ENCODE measurements at places on chromosomes 5 and 9. TPM values are rescaled to one million over a fixed set of nuclear protein-coding genes. Genes with fewer than 3 reads are reported as not detected.

GRCh38 chr9:122042056-122042455 is 51.1 kb downstream of the TTLL11 start:
- no peak overlapping the region for H3K27ac ChIP-seq
- no peak overlapping the region for H3K4me3 ChIP-seq
- H3K4me1 ChIP-seq, result no peaks in the 10 kb centered on the region
- H3K36me3 ChIP-seq, result no peaks in the 10 kb centered on the region

GRCh38 chr5:142958944-142959682 is 188.9 kb downstream of the ARHGAP26 start:
- no peak overlapping the region for H3K27ac ChIP-seq
- H3K4me3 ChIP-seq, result no peak overlapping the region
- H3K36me3 ChIP-seq, result no peaks in the 10 kb centered on the region
- no peaks in the 10 kb centered on the region for H3K4me1 ChIP-seq
- H3K27me3 ChIP-seq, result no peaks in the 10 kb centered on the region
- DNase-seq, result no peak

DNA sequence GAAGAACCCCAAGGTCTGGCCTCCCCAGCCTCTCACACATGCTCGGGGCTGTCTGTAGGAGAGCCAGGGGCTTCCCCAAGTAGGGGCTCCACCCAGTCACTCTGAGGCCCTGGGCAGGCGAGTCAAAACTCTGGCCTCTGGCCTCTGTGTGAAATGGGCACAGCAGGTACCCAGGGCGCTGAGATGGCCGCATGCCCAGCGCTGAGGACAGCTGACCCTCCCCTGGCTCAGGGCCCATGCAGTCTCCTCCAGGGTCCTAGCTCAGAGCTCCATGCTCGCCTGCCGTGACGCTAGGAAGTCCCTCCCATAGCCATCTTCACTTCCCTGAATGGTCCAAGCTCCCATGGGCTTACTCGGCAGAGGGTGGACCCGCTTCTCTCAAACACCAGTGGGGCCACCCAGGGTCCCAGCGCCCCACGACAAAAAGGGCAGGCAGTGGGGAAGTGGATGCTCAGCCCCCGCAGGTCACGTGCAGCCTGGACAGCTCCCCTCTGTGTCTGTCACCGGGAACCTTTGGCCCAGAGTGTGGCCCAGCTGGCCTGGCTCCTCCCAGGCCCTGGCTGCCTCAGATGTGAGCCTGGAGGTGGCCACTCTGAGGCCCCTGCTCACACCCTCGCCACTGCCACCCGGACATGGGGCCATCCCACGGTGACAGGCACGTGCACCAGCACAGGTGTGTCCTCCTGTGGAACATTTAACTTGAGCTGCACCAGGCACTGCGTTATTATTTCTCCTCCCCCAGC is 12.2 kb upstream of the VAV2 start:
- no peaks in the 10 kb centered on the region for H3K4me1 ChIP-seq
- no peak overlapping the region for H3K4me3 ChIP-seq
- no peaks in the 10 kb centered on the region for H3K27me3 ChIP-seq
- H3K36me3 ChIP-seq, result no peaks in the 10 kb centered on the region
- no peak overlapping the region for H3K27ac ChIP-seq

GRCh38 chr5:140345919-140346347 is 470 bp downstream of the HBEGF start:
- peak; percentile 85 for DNase-seq
- peak overlapping the region; percentile 59 for H3K4me3 ChIP-seq
- no peaks in the 10 kb centered on the region for H3K4me1 ChIP-seq
- no peaks in the 10 kb centered on the region for H3K36me3 ChIP-seq

GRCh38 chr9:16342246-16343020 is 528.0 kb downstream of the BNC2 start:
- peaks cover 24% of the 10 kb centered on the region for H3K4me1 ChIP-seq
- no peak overlapping the region for H3K27ac ChIP-seq
- DNase-seq, result no peak
- no peaks in the 10 kb centered on the region for H3K36me3 ChIP-seq
- no peaks in the 10 kb centered on the region for H3K27me3 ChIP-seq

DNA sequence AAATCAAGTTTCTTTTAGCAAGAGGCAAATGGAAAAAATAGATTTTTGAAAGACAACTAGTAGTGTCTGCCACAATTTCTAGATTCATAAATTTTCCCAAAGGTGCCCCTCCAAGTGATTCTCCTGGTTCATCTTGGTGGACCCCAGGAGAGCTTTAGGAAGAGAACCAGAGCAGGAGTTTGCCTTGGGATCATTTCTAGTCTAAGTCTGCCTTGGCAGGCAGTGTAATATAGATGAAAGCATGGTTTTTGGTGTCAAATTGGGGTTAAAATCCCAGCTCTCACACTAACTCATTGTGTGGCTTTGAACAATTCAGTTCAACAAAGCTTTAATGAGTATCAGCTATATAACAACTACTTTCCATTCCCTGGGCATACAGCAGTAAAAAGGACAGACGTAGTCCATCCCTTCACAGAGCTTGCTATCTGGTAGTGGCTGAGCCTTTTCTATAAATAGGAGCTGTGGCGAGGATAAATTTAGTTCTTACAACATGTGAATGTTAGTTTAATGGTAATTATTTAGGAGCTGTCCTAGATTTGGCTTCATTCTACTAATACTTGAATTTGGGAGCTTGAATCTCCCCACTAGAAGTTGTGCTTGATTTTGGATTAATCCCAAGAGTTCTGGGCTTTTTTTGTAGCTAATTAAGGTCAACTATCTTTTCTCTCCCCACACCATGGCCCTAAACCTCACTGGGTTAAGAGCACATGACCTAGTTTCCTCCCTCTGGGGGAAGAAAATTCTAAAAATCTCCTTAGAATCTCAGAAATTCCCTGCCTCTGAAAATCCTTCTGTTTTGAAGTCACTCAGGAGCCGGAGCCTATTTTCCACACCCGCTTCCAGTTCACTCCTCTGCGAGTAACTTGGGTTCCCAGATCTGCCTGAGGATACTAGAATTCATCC is 197.8 kb downstream of the PCSK1 start:
- no peaks in the 10 kb centered on the region for H3K36me3 ChIP-seq
- H3K4me1 ChIP-seq, result no peaks in the 10 kb centered on the region
- no peaks in the 10 kb centered on the region for H3K27me3 ChIP-seq

DNA sequence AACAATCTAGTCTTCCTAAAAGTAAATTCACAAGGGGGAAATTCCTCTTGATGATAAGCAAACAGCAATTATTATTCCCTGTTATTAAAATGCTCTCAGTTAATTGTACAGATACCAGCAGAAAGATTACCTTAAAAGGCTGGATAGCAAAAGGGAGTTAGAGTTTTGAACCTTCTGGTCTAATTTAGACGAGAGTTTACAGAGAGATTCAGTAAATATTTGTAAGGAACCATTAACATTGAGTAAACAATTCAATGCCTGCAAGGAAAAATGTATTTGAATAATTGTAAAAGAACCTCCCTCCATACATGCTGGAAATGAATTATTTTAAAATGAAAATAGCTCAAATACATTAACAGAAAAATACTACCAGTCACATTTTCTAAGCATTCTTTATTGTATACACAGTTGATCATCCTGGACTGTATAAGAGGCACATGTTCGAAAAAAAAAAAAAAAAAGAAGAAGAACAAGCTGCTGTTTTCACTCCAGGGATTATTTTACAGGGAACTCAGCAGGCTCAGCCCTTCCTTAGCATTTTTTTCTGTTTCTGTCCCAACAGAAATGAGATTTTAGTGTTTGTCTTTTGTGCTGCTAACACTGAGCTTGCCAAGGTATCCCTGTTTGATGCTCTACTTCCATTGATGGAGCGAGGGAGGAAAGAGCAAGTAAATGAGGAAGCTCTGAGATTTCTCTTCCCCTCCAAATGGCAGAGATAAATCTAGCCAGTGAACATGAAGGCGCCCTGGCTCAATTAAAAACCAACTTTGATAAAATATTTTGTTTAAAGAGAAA is 141.1 kb downstream of the ENC1 start:
- no peak overlapping the region for H3K27ac ChIP-seq
- H3K4me3 ChIP-seq, result no peak overlapping the region
- H3K36me3 ChIP-seq, result no peaks in the 10 kb centered on the region
- no peaks in the 10 kb centered on the region for H3K27me3 ChIP-seq
- peaks cover 18% of the 10 kb centered on the region for H3K4me1 ChIP-seq
- no peak for DNase-seq

GRCh38 chr5:139667730-139668063 is 19.5 kb downstream of the CXXC5 start:
- no peaks in the 10 kb centered on the region for H3K27me3 ChIP-seq
- H3K4me1 ChIP-seq, result peaks cover 36% of the 10 kb centered on the region

- no peak overlapping the region for H3K4me3 ChIP-seq
- no peak for DNase-seq
- H3K4me1 ChIP-seq, result no peaks in the 10 kb centered on the region
- no peak overlapping the region for H3K27ac ChIP-seq
Measured at GRCh38 chr5:179413086-179413690, 67.9 kb upstream of the ADAMTS2 start.

- no peaks in the 10 kb centered on the region for H3K4me1 ChIP-seq
- H3K27me3 ChIP-seq, result no peaks in the 10 kb centered on the region
- no peak overlapping the region for H3K4me3 ChIP-seq
- no peak for DNase-seq
- H3K27ac ChIP-seq, result no peak overlapping the region
Measured at GRCh38 chr9:128180001-128180400, 11.4 kb downstream of the CIZ1 start.

GRCh38 chr5:39618391-39618790 is 193.6 kb upstream of the DAB2 start:
- H3K27ac ChIP-seq, result no peak overlapping the region
- no peaks in the 10 kb centered on the region for H3K27me3 ChIP-seq
- no peak for DNase-seq
- H3K36me3 ChIP-seq, result no peaks in the 10 kb centered on the region
- no peak overlapping the region for H3K4me3 ChIP-seq

- DNase-seq, result no peak
- peaks cover 19% of the 10 kb centered on the region for H3K36me3 ChIP-seq
- peak overlapping the region; percentile 81 for H3K4me3 ChIP-seq
- no peak overlapping the region for H3K27ac ChIP-seq
- peaks cover 17% of the 10 kb centered on the region for H3K4me1 ChIP-seq
Measured at GRCh38 chr5:34913072-34913471, 2.2 kb downstream of the RAD1 start.

DNA sequence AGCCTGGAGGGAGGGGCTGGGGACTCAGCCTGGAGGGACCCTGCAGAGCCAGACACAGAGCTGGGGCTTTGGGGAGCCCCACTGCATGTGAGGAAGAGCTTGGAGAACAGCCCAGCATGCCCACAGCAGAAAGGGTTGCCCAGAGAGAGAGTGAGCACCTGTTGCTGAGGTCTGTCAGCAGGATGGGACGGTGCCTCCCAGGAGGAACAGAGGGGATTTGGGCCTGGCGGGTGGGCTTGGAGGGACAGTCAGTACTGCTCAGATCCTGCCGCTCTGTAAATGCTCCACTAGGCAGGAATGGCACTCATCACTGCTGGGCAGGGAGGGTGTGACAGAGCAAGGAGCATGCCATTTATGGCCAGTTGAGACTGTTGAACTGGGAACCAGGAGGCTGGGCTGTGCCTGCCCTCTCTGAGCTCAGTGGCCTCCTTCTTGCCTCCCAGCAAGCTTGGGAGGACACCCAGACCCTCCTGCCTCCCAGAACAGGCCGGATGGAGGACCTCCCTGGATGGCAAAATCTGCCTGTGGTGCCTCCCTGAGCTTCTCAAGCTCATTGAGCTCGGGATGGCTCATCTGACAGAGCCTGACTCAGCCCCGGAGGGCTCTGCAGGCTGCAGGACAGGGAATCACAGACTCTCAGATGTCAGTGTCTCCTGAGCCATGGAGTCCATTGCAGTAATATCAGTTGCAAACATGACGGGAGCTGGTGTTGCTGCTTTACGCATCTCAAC is 786 bp upstream of the HRCT1 start:
- no peak overlapping the region for H3K27ac ChIP-seq
- no peak overlapping the region for H3K4me3 ChIP-seq
- H3K36me3 ChIP-seq, result no peaks in the 10 kb centered on the region
- H3K27me3 ChIP-seq, result peaks cover 17% of the 10 kb centered on the region
- DNase-seq, result no peak
- peaks cover 22% of the 10 kb centered on the region for H3K4me1 ChIP-seq

GRCh38 chr9:2723376-2724065 is 6.2 kb downstream of the KCNV2 start:
- H3K4me3 ChIP-seq, result no peak overlapping the region
- no peak overlapping the region for H3K27ac ChIP-seq
- DNase-seq, result no peak
- no peaks in the 10 kb centered on the region for H3K27me3 ChIP-seq

DNA sequence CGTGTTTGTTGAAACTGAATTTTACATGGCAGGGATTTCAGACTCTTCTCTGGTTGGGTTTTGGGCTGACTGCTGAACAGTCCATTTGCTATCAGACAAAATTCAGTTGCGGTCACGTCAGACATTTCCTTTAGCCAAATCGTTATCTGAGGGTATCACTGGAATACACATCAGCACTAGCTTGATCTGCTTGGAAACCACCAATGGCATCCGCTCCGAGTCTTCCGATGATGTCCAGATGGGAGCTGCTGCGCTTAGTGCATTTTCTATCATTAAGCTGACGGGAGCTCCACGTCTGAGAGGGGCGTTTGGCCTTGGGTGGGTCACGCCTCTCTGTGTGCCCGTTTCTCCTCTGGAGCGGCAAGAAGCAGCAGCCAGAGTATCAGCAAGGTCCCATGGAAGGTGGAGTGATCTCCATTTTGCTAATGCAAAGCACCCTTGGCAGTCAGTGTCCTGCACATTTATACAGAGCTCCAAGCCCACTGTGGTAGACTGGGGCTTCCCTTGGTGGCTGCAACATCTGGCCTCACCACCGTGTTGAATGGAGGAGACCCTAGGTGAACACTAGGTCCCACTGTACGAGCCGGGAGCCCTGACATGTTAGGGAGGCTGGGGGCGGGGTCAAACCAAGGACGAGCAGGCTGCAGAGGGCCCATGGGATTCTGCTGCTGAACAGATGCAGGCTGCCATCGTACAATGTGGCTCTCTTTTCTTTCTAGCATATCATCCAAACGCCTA is 134.6 kb upstream of the PHYKPL start:
- no peak for DNase-seq
- no peaks in the 10 kb centered on the region for H3K4me1 ChIP-seq
- H3K4me3 ChIP-seq, result no peak overlapping the region
- H3K27me3 ChIP-seq, result no peaks in the 10 kb centered on the region
- H3K36me3 ChIP-seq, result no peaks in the 10 kb centered on the region

PCBD2 gene
- 5.0 TPM for total RNA-seq

FOXD1 gene
- total RNA-seq, result 0.12 TPM

ADRA1B gene
- total RNA-seq, result 0.59 TPM

IFNA2 gene
- not detected for total RNA-seq

ANKRD55 gene
- not detected for total RNA-seq

PCDHGC5 gene
- total RNA-seq, result 1.3 TPM

CTSV gene
- total RNA-seq, result 52.2 TPM

SHB gene
- 1.1 TPM for total RNA-seq

Measured in neural progenitor cell (in vitro differentiated cells).